ENCODE measurements at places on chromosomes 6 and 20.

DNA sequence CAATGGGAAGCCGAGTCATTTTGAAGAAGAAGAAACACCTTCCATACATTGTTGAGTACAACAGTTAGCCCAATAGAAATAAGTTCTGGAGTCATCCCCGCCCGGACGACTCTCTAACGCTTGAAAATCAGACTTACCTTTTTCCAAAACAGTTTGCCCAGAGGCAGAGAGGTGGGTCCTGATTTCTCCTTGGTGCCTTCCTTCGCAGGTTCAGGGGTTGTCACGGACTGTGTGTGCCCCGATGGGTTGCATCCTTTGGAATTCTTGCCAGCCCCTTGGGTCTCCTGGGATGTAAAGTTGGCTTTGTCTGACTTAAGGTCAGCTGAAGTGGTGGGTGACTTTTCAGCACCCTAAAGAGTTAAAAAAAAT lies 85.3 kb downstream of the BCAS1 start:
- DNase-seq: no peak

- no peak for DNase-seq
Observed at GRCh38 chr20:9417665-9418064, 96.7 kb upstream of the LAMP5 start.

DNA sequence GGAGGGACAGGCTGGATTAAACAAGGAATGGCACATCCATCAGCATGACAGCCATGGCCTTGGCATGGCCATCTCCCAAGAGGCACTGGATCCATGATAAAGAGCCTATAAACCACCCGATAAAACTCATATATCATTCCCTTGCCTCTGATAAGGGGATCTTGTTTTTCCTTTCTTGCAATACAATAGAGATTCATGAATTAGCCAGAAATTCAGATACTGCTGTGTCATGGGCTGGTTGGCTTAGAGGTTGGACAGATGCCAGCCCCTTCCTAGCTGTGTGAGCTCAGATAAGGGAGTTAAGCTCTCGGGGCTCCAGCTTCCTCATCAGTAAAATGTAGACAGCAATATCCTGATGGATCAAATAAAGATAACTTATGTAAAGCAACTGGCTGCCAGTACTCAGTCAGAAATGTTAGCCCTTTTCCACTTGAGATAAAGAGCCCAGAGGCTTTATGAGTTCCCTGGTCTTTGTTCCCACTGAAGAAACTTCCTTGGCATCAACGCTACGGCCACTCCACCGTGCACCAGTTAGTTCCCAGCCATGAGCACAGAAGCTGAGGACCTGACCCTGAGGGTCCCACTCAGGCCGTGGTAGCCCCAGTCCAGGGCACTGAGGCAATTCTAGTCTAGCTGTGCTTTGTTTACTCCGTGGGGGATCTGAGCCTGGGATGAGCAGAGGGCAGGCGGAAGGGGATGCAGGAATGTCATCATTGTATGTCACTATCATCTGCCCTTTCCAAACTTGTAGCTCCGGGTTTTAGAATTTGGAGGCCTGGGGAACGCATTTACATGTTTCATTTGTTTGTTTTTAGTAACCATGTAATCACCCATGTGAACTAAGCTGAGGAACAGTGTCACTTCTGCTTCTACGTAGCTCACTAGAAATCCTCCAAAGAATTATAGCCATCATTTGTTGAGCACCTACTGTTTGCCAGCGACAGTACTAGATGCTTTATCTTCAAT lies 67.2 kb upstream of the TBC1D7 start:
- DNase-seq: no peak

DNA sequence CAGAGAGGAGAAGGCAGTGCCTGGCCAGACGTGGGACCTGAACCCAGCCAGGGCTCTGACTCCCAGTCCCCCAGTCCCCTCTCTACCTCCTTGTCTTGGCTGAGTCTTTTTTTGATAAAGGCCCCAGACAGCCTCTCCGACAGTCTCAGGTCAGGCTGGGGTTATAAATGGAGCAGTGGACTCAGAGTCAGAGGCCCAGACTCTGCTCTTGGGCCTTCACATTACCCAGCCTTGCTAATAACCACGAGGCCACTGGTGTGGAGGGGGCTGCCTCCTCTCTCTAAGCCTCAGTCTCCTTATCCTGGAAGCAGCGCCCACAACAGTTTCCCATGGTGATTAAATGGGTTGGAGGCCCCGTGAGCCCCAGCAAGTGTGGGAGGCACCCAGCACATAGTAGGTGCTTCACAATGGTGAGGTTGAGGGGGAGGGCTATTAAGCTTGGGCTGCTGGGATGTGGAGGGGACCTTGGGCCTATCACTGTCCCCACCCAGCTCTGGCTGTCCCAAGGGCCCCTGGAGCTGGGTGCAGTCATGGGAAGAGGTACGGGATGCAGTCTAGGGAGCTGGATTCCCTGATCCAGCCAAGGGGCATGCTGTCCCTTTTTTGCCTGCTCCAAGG lies 35.7 kb downstream of the TGM2 start:
- DNase-seq: no peak

DNA sequence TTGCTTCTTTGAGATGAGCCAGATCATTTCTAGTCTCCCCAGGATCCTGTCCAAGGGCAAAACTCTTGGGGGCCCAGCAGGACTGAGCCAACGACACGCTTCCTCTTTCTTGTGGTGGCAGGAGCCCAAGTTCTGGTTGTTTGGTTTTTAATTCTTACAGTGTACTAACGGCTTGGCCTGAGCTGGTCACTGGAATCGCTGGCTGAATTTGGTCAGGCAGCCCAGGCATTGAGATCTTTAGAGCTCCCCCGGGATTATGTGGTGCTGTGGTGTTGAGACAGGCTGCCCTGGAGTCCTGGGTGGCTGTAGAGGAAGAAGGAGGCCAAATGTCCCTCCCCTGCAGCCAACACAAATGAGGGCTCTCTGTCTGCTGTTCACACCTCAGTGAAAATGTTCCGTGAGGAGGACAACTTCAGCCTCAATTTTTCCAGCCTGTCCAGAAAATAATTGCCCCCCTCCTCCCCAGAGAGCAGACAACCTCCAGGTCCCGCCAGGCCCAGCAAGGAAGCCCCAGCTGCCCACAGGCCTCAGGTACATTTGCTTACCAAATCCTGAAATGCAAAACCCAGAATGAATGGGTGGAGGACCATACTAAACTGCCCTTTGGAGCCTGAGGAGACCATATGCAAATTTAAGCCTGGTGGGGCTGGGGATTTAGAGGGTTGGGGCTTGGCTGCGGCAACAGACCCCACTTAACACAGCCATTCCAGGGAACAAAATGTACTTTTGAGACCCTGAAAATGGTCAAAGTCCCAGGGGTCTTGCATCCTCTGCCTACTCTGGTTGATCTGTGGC lies 23.6 kb downstream of the BNIP5 start:
- DNase-seq: no peak

- DNase-seq: no peak
Observed at GRCh38 chr6:44956396-44956795, 371.7 kb upstream of the RUNX2 start.

- no peak for DNase-seq
Observed at GRCh38 chr6:2396846-2397630, 151.6 kb upstream of the GMDS start.

DNA sequence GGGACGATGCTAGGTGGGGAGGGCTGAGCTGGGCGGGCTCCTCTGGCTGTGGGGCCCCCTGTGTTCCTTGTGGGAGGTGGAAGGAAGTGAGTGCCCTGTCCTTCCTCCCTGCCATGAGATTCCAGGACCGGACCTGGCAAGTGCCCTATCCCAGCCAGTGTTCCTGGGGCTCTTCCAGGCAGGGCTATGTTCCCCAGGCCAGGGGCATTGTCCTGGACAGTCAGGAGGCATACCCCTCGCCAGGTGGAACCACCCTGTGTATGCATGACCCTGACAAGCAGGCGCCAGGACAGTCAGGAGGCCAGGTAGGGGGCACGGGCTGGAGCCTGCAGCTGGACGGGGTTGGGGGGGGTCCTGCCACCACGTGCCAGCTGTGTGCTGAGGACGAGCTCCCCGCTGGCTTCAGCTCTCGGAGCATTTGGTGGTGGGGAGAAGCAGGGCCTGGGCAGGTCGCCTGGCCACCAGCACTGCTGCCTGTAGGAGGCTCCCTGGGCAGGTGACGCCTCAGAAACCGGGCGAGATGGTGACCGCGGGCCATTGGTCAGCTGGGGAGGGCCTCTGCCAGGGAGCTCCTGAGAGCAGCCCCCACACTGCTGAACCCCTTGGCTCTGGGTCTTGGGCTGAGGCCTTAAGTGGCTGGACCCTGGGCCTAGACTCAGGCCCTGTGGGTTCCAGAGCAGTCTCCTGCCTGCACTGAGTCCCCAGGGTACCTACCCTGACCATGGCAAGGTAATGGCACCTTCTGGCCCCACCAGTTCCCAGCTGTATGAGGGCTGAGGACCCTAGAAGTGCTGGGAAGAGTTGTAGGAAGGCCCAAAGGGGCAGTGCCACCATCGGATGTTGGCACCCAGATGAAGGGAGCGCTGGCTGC lies 694 bp downstream of the SLC17A9 start:
- no peak for DNase-seq

- no peak for DNase-seq
Observed at GRCh38 chr6:70709826-70710225, 42.1 kb downstream of the SMAP1 start.

GRCh38 chr6:159890792-159891191 lies at the start of gene MAS1:
Gene MAS1 (plus strand): TSS chr6:159890988. CDS start chr6:159906956, 15,968 bp downstream.
- DNase-seq: no peak

GRCh38 chr6:159533016-159533415 lies 160.0 kb downstream of the SOD2 start:
- DNase-seq: no peak

- DNase-seq: no peak
Observed at GRCh38 chr6:48315915-48316314, 204.9 kb upstream of the PTCHD4 start.

DNA sequence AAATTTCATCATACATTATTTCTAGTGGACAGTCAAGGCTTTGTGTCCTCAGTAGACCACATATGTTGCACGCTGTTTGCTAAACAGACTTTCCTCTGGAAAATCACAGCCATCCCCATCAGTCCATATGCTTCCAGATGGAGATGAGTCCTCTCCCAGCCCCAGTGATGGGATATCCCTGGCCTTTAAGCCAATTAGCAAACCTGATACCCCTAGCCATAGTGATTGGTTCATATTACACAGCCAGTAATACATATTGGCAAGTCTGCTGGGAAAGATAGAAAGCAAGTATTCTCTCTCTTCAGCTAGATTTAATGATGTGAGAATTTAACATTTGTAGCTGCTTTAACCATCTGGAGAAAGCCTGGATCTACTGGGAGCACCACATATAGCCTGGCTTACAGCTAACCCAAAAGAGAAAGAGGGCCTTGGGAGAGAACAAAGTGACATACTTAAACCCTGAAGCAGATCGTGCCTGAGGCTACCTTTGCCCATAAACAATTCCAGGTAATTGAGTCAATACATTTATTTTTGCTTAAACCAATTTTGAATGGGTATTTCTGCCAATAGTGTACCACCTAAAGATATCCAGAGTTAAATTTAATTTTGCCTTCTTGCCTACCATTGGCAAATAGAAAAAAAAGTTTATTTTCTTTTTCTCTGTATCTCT lies 103.5 kb upstream of the HIVEP1 start:
- no peak for DNase-seq

GRCh38 chr20:41054070-41054846 lies 25.6 kb downstream of the TOP1 start:
- no peak for DNase-seq

DNA sequence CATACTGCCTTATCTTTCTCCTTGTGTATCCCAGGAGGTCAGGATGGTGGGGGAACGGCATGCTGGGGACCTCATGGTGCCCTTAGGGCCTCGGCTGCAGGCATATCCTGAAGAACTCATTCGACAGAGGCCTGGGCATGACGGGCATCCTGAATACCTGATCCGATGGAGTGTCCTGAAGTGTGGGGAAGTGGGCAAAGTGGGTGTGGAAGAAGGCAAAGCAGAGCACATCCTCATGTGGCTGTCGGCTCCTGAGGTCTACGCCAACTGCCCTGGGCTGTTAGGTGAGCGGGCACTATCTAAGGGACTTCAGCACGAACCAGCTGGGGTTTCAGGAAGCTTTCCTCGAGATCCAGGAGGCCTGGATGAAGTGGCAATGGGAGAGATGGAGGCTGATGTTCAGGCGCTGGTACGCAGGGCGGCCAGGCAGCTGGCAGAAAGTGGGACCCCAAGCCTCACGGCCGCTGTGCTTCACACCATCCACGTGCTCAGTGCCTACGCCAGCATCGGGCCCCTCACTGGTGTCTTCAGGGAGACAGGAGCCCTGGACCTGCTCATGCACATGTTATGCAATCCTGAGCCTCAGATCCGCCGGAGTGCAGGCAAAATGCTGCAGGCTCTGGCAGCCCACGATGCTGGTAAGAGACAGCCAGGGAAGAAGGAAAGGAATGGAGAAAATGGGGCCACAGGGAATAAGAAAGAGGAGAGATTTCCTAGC lies 2.4 kb downstream of the CUL9 start:
- no peak for DNase-seq

DNA sequence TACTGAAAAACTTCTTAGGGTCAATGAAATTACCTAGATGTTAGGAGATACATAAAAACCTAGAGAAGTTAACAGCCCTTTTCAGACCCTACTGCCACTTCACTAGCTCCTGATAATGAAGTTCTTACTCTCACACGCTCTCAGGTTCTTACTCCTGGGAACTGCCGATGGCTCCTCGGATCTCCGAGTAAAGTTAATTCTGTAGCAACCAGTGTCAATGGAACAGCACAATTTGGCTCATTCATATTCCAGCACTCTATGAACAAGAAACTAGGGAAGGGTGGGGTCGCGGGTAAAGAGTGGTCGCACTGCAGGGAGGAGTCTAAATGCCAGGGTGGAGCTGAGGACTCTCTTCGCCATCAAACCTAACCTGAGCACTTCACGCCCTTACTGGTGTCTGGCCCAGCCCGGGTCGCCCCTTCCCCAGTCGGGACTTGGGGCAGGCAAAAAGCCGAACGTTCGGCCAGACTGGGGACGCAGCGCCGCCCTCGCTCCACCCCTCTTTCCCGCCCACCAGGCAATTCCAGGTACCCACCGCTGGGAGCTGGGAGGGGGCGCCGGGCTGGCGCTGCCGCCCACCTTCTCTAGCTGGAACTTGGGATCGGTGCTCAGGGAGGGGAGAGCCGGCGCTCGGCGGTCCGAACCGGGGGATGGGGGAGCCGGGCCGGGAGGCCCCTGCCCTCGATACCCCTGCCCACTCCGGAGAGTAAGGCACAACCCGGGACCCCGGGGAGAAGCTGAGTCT lies 744 bp downstream of the RAB23 start:
- DNase-seq: peak; percentile 18

GRCh38 chr20:50651676-50652075 lies 39.7 kb downstream of the RIPOR3 start:
- DNase-seq: no peak

GRCh38 chr6:1096967-1097765 lies 214.7 kb upstream of the FOXQ1 start:
- no peak for DNase-seq

- no peak for DNase-seq
Observed at GRCh38 chr20:42018979-42019378, 400.8 kb upstream of the CHD6 start.

DNA sequence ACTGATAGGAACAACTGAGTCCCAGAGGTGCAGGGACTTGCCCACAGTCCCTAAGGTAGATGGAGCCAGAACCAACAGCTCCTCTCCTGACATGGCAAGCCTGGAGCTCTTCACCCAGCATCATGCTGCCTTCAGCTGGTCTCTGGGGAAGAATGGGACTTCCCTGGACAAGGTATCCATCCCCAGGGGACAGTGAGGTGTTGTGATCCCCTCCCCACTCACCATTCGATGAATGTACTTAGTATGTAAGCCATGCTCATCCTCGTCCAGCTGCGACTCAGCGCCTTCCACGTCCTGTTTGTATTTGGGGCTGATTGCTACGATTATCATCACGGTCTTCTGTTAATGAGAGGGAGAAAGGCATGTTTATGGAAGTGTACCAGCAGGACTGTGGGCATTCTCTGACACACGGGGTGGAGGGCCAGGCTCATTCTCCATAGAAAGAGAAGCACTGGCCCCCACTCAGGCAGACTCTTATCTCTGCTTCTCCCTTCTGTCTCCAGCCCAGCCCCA lies 39.4 kb downstream of the TRAF3IP2 start:
- DNase-seq: no peak
